Left ventricle myocardium superior (tissue), 1 donor: ENCODE measurements at places on chromosomes 3 and 15.

GRCh38 chr3:73210759-73211158, 149.3 kb downstream of the EBLN2 start:
- DNase-seq, result no peak

DNA sequence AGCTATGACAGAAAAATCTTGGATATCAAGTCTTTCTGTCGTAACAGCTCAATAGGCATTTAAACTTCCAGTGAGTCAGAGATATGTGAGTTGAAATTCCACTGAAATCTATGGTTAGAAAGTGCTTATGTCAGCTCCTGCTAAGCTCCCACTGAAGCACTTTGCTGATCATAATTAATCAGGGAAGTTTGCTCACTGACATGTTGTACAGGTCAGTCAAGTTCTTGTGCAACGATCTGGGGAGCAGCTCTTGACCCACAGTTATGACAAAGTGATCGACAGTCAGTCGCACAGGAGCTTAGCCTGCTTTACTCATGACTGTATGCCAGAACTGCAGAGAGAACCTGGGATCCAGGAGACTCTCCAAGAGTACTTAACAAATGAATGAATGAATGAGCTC, 453.5 kb downstream of the SOX2 start:
- DNase-seq, result no peak

DNA sequence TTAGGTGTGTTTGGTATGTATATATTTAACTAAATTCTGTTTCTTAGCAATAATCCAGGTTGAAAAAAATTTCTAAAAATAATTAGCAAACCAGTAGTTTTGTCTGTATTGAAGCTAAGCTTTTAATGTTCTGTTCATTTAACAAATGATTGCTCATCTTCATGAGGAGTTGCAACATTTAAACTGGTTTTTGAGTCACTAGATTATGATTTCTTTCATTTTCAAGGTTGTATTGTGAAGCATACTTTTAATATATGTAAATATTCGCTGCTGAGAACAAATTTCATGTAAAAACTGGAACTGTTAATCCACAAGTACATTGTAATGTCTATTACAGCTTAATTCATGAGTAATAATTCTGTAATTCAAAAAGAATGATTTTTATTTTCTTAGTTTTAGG, 192.7 kb downstream of the MBNL1 start:
- DNase-seq, result no peak

DNA sequence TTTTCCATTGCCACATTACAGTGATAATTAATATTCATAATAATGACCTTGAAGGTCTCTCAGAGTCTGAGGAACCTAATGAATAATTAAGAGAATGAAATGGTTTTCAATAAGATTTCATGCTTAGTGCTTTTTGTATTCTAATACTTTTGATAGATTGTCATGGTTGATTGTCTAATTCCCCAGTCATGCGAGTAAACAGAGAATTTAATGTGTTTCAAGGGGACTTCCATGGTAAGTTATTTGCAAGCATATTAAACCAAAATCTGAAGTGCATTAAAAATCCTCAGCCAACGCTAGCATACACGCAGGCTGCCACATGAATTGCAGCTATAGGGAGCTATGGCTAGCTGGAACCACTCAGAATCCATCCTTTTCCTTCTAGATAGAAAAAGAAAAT, 18.9 kb upstream of the ANO10 start:
- DNase-seq, result no peak
